ENCODE measurements at places on chromosomes 12 and 14. TPM values are rescaled to one million over a fixed set of nuclear protein-coding genes. Genes with fewer than 3 reads are reported as not detected.

DNA sequence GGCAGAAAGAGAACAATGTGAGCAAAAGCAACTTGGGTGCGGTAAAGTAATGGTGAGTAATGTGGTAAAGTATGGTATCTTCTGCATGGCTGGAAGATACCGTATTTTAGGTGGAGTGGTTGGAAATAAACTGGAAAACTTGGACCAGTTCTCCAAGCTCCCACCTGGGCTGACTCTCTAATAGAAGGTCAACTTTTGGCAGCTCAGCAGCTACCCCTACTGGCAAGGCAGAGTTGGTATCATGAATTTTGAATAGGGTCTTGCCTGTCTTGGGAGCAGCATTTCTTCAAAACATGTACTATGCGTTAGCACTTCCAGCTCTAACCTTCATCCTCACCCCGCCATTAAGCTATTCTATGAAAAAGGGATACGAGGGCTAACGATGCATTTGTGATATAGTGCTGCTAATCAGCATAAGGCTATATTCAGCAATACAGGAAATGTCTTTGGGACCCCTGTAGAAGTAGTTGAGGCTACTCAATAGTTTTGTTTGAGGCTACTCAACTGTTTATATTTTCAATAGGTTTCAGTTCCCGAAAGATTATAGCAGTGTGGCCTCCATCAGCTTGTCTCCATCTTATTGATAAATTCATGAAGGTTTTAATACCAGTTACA lies 276.3 kb upstream of the FAR2 start:
- DNase-seq, result peak; percentile 69

DNA sequence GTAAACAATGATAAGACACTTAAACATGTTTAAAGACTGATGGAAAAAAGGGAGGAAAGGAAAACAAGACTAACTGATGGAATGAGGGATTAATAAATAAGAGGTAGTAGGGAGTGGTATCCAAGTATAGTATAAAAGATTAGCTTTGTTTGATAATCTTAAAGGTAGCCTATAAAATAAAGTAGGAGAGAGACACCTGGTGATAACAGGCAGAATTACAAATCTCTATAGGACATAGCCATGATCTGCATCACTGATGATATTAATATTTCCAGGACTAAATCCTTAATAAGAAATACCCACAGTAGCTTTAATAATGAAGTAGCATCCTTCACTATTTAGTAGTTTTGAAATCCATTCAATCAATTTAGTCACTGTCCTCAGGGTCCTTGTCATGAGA lies 30.4 kb downstream of the DLGAP5 start:
- peak; percentile 57 for DNase-seq

- no peak for DNase-seq
These were observed 21.7 kb downstream of the PLEKHD1 start for GRCh38 chr14:69506241-69506595.

- peak; percentile 84 for DNase-seq
These were observed at the start of gene TRIM9 for GRCh38 chr14:51094901-51095853. TRIM9 (minus strand) TSS chr14:51095105; CDS start chr14:51094939, 166 bp downstream.

- no peak for DNase-seq
These were observed 92.3 kb upstream of the SCAF11 start for GRCh38 chr12:46082490-46083200.

DNA sequence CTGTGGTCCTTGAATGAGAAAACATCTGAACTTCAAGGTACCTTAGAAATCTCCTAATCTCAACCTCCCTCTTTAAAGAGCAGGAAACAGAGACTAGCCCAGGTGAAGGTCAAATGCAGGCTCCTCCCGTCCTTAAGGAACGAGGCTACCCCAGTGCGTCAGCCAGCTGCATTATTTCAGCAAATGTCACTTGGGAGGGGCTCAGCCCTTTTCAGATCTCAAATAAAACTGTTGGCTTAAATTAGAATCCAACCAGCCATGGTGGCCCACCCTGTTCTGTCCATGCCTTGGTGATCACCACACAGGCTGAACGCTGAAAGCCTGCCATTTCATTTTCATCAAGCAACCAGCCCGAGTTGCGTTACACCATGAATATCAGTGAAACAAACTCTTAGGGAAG lies 7.0 kb downstream of the SYNE3 start:
- no peak for DNase-seq

DNA sequence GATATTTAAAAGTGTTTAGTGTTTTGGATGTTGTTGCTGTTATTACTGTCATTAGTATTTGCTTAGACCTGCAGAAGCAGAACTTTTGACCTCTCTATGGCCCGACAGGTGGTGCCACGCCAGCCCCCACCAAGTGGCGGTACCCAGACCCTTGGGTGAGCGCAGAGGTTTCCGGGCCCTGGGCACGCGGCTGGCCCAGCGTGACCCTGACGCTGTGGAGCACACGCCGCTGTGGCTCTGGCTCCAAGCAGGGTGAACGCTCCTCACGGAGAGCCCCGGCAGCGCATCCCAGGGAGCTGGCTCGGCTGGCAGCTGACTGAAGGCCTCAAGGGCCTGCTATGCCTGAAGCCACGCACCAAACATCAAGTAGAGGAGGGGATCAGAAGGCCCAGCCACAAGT lies 22.6 kb downstream of the SLC25A47 start:
- no peak for DNase-seq

GRCh38 chr12:77033658-77034536 lies 31.5 kb downstream of the E2F7 start:
- no peak for DNase-seq

DNA sequence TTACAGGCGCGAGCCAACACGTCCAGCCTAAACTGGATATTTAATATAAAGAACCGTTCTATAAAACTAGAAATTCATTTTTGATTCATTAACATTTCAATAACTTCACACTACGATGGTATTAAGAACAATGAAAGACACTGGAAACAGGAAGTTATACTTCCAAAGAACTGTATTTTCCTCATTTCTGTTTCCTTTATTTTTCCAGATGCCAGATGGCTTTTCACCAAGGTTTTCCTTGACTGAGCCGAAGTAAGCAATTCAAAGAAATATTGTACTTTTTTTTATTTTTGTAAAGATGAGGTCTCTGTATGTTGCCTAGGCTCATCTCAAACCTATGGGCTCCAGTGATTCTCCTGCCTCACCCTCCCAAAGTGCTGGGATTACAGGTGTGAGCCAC lies 28.2 kb downstream of the EEA1 start:
- DNase-seq, result no peak

DNA sequence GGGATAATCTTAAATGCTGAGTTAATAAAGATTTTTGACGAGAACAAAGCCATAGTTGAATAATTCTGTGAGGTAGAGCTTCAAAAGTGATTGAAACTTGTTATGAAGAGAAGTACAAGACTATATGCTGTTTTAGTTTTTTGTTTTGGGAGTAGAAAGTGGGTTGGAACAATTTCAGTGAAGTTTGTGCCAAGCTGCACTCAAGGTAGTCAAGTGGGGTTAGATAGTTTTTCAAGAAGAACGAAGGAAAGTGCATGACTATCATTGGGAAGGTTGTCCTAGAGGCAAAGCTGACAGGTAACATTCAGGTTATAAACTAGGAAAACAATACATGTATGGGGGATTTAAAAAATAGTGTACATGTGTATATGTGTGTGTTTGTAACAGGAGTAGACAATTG lies 16.2 kb downstream of the FUT8 start:
- no peak for DNase-seq

- DNase-seq, result no peak
These were observed 70.4 kb upstream of the BTG1 start for GRCh38 chr12:92216092-92216491.

GRCh38 chr12:71439613-71440344 lies at the start of gene LGR5:
LGR5 (plus strand) TSS chr12:71439798; CDS start chr12:71440081, 283 bp downstream.
- no peak for DNase-seq

The SLCO1A2 gene
- 0.32 TPM for total RNA-seq

Measured in fibroblast of villous mesenchyme (primary cell).